HTR-8/SVneo (cell line): ENCODE measurements at places on chromosomes 2 and 18.

DNA sequence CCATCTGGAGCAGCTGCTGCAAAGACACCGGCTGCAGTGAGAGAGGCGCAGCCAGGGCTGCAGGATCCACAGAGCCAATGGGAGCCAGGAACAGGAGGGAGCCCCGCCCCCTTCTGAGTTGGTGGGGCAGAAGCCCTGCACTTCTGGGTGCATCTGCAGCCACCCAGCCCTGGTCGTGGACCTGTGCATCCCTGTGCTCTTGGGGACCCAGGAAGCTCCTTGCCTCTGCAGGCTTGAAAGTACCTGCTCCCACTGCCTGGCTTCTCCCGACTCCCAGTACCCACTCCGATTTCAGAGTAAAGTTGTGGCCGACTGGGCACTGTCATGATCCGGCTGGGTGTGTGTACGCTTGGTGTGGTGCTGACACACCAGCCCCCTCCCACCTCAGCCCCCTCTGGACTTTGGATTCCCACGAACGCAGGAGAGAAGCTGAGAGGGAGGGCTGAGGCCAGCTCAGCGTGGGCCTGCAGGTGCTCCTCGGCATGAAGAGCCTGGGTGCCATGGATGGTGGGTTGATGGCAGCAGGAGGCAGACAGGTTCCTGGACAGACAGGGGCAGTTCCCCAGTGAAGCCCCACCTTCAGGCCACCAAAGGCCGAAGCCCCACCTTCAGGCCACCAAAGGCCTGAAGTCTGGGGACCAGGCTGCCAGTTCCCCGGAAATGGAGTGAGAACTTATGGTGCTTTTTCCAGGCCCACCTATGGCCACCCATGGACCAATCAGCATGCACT lies 34.9 kb downstream of the LRRTM4 start:
- DNase-seq: no peak

GRCh38 chr2:72900191-72900825 lies 13.1 kb downstream of the SPR start:
- no peak for DNase-seq

DNA sequence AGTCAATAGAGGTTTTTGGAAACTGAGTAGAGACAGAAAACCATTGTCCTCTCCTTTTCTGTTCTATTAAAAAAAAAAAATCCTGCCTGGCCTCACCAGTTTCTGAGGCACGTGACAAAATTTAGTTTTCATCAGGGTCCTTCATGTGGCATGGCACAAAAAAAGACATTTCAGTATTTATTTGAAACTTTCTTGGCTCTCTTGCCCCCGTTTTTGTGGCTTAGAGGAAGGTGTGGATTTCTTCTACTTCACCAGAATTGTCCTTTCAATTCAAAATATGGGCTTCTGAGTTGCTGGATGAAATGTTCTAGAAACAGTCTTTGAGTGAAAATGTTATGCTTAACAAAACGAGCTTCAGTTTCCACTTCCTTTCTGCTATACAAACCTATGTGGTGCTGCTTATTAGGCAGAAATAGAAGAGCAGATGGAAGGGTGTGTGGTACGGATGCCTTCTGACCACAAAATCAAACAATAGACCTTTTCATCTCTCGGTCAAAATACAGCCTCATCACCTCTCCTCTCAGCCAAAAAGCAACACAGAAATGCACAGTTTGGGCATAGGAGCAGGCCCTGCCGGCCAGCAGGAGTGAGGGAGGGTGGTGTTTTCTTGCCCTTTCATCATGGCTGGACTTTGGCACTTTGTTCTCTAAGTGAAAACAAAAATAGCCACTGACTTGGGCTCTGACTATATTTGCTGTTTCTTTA lies 89.2 kb downstream of the SH3RF3 start:
- DNase-seq: no peak

- no peak for DNase-seq
Measured at GRCh38 chr18:11468617-11469016, 140.8 kb upstream of the SLC35G4 start.

DNA sequence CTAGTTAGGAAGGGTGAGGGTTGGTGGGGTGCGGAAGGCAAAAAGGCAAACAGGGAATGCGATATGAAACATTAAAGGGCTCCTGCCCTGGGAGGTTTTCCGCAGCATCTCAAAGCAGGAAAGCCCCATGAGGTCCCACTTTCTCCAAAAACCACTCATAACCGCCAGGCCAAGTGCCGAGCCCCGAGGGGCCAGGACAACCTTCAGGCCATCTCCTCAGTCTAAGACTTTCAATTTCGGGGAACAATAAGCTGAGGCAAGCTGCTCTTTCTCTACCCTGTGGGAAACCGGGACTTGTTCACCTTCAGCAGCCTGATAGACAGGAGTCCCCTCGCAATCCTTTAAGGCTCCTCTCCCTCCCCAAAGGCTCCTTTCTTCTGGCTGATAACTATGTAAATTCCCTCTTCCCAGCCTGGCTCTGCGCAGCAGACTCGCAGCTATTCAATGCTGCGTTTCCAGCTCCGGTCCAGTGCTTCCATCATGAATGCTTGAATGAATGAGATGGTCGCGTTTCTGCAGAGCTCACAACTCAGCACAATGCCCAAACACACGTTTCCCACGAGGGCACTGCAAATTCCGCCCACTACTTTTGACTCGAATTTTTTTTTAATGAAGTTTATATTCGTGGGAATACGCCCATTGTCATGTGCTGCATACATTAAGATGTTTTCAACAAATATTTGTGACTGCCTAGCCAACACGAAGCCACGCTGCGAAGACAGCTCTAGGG lies 1.4 kb downstream of the LAMA1 start:
- peak; percentile 41 for DNase-seq

DNA sequence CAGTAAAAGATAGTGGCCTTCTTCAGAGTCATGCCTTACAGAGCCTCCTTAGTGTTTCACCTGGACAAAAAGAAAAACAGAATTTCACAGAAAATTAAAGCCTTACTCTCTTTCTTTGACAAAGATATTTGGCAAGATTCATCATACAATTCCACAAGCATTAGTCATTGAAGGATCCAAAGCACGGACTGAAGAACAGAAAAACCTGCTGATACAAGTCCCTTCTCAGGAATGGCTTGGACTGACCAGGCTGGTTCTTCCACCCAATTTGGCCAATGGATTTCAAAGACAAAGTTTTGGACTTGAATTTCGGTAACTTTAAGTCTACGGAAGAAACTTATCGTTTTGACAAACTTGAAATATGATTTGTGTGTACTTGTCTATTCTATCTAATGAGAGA lies 39.1 kb upstream of the GALNT3 start:
- peak; percentile 11 for DNase-seq

DNA sequence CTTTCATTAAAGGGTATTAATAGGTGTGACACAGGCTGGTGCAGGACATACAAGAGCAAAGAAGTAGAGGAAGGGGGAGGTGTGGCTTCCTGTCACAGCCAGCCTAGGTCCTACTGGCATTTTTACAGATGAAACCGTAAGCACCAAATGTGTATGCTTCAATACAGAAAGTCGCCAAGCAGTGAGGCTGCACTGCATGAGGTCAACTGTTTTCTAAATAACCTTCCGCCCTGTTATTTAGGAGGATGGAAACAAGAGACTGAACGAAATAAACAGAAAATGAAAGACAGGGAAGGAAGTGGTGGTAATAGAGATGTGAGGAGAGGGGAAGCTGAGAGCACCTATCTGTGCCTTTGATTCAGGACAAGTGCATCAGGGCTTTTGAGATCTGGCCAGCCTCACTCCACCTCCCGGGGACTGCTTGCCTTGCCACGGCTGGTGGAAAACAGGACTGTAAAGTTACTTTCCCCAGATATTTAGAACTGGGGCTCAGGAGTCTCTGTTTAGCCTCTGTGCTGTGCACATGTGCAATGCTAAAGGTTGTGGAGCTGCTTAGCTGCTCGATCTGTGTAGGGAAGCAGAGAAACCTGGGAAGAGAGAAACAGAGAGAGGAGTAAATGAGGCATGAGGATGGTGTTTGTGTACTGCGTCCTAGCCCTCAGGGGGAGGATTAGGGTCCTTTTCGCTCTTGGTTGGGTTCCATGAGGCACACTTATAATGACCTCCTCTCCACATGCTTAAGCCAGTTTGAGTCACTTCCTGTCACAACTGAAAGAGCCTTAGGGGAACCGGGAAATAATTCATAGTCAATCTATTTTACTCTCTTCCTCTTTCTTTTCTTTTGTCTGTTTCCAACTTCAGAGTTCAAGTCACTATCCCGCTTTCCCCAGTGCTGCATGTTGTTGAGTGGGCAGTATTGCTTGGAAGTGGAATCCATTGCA lies 62.3 kb upstream of the BOD1L2 start:
- no peak for DNase-seq

- DNase-seq: peak; percentile 21
Measured at GRCh38 chr18:6785001-6785400, 55.5 kb downstream of the ARHGAP28 start.

DNA sequence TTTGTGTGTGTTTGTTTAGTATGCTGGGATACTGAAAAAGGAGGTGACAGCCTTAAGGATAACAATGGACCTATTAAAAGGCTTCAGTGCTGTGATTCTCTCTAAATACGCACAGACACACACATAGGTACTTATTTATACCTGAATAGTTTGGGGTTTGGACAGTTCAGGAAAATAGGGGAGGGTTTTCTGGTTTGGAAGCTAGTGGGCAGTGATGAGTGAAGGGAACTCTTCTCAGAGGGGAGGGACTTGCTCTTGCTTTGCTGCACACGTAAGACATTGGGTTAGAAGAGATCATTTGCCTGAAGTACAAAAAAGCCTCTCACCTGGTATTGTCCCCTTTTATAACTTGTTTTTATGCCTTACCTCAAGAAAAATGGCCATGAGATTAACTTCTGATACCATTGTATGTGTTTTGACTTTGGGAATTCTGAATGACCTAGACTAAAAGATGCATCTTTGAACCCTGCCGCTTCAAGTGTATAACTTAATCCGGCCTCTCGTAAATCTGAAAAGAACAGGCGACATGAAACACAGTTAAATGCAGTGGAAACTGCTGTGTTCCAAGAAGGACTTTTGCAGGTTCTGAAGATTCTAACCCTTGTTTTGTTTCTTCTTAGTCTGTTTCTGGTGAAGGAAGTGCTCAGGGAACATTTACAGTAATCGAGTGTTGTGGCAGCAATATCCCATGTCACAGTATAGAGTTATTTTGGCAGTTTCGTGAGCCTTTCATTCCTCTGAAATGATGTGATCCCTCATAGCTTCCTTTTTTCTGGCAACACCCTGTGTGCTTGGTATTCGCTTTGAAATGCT lies 2.5 kb downstream of the CRIM1 start:
- DNase-seq: no peak

DNA sequence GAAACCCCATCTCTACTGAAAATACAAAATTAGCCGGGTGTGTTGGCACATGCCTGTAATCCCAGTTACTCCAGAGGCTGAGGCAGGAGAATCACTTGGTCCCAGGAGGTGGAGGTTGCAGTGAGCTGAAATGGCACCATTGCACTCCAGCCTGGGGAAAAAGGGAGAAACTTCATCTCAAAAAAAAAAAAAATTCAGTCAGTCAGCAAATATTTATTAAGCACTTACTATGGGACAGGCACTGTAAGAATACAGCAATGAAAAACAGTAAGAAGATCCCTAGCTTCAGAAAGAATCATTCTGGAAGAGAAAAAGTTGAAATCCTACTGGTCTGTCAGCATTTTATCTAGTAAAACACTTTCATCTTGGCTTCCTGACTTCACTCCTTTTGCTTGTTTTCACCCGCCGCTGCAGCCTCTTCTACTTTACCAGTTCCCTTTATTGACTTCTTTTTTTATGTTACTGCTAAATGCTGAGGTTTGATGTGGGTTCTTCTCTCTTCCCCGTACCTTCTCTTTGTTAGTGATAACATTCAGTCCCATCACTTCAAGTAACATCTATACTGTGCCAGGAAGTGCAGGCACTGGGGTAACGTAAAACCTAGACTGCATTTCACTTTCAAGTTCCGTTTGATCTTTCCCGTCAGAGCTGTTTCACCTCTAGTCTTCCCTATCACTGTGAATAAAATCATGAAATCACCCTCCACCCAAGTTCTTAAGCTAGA lies 10.8 kb upstream of the TAF4B start:
- no peak for DNase-seq

GRCh38 chr18:79428287-79428686 lies 32.6 kb downstream of the NFATC1 start:
- DNase-seq: no peak

DNA sequence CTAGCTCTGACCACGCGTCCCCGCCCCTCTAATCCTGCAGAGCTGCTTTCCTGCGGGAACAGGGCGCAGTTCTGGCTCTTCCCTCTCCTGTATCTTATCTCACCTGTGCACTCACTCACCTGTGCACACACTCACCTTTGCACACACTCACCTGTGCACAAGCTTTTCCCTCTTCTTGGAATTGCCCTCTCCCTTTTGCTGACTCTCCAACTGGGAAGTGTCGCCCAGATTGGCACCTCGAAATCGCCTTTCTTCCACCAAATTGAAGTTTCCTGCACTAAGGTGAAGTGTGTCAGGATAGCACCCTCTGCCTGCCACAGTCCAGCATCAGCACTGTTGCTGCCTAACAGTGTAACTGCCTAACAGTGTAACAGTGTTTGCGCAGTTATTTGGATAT lies 566 bp upstream of the CMPK2 start:
- DNase-seq: no peak

DNA sequence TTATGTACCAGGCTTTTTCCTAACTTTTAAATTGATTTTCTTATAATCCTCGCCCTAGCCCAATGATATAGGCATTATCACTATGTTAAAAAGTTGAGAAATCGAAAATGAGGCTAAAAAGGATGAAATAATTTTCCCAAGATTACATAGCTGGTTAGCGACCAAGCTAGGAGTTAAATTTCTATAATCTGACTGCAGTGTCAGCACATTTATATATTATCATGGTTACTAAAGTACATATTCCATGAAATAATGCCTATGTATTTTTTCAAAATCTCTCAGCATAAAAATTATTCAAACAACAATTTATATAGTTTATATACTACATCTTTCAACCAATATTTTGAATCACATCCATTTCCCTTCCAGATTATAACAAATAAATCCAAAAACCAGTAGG lies 317.3 kb upstream of the TFPI start:
- DNase-seq: no peak

DNA sequence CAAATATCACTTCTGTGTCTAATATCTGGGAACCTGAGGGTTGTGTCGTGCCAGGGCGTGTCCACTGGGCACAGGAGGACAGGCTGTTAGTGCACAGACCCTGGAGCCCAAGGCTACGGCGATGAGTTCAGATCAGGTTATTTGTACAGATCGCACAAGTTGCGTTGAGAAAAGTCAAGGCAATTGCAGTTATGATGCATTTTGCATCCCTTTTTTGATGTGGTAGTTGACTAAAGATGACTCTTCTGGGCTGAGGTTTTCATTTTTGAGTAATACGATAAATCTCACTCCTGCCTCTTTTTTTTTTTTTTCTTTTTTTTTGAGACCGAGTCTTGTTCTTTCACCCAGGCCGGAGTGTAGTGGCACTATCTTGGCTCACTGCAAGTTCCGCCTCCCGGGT lies 7.2 kb downstream of the RBFA start:
- DNase-seq: no peak

GRCh38 chr2:207506426-207506825 lies 23.3 kb upstream of the CREB1 start:
- no peak for DNase-seq

- DNase-seq: no peak
Measured at GRCh38 chr2:77479395-77479794, 42.8 kb downstream of the LRRTM4 start.

- peak; percentile 37 for DNase-seq
Measured at GRCh38 chr2:188788621-188789020, 185.6 kb upstream of the COL3A1 start.

GRCh38 chr2:96806468-96807126 lies 9.5 kb upstream of the CNNM3 start:
- DNase-seq: no peak

- no peak for DNase-seq
Measured at GRCh38 chr2:25421289-25421688, 79.6 kb upstream of the DNMT3A start.

- DNase-seq: no peak
Measured at GRCh38 chr2:15246870-15247269, 314.3 kb downstream of the NBAS start.

- no peak for DNase-seq
Measured at GRCh38 chr2:134089454-134089853, 164.4 kb upstream of the MGAT5 start.
